ENCODE measurements at places on chromosomes 7 and 10. TPM values are rescaled to one million over a fixed set of nuclear protein-coding genes. Genes with fewer than 3 reads are reported as not detected.

- no peak for DNase-seq
Measured at GRCh38 chr7:135355377-135356048, 121.9 kb downstream of the STRA8 start.

DNA sequence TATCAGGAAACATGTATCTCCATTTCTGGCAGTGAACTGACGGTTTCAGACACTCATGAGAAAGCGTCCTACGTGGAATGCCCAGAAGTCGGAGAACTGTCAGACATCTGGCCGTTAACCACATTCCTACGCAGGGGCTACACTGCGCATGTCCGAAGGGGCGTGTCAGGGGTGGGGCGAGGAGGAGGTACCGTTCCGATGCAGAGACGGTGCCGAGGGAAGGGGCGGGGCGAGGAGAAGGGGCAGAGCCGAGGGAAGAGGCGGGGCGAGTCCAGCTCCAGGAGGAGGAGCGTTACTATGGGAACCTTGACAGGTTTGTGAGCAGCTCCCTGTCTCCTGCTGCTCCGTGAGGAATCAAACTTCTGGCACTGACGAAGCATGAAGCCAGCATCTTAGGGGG lies 366.9 kb upstream of the NUPR2 start:
- DNase-seq = no peak

- no peak for DNase-seq
Measured at GRCh38 chr10:78869508-78870454, 199.0 kb upstream of the ZMIZ1 start.

GRCh38 chr10:12934777-12935176 lies 66.7 kb downstream of the CCDC3 start:
- peak; percentile 7 for DNase-seq

DNA sequence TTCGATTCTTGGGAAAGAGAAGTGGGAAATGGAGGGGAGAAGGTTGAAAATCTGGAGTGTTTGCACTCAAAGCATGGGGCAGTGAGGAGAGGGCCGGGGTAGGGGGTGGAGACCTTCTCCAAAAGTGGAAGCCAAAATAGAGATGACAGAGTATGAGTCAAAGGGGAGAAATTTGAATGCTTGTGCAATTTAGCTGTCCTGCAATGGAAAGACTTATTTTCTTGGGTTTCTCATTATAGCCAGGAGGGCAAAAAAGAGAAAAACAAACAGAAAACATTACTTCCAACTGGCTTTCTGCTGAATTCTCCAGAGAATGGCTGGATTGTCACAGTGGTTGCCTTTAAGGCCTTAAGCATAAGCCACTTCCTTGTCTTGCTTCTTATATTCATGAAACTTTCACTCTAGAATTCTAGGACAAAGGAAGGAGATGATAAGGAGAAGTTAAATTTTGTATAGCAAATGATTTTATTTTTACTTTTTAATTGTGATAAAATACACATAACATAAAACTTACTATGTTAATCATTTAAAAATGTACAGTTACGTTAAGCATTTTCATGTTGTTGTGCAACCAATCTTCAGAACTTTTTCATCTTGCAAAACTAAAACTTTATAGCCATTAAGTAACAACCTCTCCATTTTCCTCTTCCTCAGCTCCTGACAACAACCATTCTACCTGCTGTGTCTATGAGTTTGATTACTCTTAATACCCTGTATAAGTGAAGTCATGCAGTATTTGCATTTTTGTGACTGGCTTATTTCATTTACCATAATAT lies 100.2 kb downstream of the GPR85 start:
- DNase-seq = peak; percentile 81

CALML5 gene
- not detected for total RNA-seq

Measured in renal cortical epithelial cell (primary cell).